ENCODE measurements at places on chromosomes 7 and 10.

GRCh38 chr7:73618538-73618937, 5.8 kb downstream of the MLXIPL start:
- DNase-seq, result no peak

GRCh38 chr7:4819560-4820404, 42.0 kb downstream of the PAPOLB start:
- DNase-seq, result no peak

DNA sequence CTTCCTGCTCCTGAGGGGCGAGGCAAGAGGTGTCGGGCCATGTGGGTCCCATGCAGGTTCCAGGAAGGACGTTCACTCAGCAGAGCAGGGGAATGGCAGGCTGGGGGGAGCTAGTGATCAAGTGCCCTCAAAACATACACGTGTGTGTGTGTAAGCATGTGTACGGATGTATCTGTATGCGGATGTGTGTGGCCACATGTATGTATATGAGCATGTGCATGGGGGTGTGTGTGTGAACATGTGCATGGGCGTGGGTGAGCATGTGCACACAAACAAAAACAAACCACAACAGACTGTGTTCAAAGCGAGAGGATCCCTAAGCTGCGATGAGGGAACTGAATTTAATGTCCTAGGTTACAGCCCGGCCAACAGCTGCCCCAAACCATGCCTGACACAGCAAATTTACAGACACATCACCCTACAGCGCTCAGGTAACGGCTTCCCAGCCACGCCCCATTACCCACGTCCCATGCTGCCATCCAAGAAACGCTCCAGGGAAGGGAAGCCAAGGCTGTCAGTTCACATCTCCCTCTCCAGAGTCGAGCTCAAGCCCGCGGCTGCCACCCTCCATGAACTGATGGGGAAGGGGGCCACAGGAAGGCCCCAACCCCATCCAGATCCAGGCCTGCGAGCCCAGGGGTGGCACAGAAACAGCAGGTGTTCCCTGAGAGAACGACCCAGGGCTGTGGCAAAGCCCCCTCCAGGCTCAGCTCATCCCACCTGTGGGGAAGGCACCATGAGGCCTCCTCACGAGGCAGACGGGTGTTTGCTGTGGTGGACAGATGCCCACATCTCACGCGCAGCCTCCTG, 56.6 kb downstream of the PTPRN2 start:
- DNase-seq, result no peak

DNA sequence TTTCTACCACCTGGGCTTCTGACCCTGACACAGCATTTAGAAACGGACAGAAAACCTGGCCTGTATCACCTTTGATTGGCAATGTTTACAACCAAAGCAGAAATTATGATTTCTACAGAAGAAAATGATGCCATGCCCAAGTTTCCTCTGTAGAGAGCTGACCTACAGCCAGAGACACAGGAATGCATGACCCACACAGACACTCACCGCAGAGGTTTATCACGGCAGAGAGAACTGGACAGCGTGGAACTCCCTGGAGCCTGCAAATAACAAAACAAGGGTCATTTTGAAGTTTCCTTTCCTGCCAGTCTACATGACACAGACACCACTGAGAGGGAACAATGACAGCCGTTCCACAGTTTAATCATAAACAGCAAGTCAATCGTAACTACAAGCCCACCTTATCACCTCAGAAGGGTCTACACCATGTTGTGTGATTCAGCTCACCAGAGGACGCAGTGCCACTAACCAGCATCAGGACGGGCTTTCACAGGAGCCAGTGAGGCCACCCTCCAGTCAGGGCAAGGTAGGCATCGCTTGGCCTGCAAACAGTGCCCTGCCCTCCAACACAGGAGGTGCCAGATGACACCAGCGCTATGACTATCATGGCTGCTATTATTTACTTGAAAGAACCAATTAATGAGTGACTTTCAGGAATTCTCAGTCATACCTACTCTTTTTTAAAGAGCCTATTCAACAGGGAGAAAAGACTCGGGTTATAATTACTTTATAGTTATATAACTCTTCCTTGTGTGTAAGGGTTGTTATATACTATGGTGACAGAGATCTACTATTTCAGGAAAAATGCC, 139.9 kb downstream of the TNS3 start:
- no peak for DNase-seq

GRCh38 chr10:88113232-88113631, 249.8 kb downstream of the PTEN start:
- DNase-seq, result no peak

DNA sequence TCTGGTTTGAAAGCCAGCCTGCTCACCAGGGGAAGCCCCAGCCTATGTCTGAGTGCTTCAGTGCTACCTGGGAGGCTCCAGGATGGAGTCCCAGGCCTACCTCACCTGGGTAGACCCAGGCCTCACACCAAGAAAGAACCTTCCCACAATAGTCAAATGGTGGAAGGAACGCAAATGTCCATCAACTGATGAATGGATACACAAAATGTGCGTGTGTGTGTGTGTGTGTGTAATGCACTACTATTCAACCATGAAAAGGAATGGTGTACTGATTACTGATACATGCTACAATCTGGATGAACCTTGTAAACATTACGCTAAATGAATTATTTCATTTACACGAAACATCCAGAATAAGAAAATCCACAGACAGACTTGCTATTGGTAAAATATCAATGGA, 15.2 kb upstream of the ADRB1 start:
- no peak for DNase-seq

GRCh38 chr7:117767951-117768350, 105.3 kb downstream of the CTTNBP2 start:
- no peak for DNase-seq

DNA sequence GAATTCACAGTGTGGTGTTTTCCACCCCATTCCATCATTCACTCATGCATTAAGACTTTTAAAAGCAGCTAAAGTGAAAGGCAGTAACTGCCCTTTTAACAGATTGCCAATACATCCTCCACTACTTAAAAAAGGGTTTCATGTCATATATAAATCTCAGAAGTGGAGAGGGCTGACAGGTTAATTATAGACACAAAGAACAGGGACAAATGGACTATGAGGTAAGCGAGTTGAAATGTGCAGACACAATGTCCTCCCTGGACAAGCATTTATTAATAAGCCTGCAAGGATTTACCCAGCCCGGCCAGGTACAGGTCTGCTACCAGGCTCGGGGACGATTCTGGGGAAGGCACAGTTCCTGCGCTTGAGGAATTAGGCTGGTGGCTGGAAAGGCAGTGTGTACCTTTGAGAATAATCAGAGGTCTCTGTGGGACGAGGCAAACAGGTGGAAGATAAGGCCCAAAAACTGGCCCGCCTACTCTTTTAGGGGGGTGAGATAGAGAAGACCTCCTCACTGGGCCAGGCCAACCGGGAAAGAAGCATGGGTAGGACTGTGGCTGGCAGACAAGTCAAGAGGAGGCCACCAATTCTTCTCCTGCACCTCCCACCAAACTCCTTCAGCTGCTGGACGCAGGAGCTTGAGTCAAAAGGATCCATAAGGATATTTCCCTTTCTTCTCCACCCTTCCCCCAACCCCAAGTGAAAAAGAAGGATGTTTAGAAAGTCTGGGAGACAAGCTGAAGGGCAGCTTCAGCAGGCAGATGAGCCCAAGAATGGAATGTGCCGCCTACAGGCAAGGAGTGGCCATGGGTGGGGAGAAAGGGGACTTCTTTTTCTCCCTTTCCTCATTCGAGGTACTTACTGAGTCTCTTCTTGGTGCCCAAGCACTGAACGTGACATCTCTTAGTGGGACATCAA, 1.5 kb downstream of the PDLIM1 start:
- no peak for DNase-seq

DNA sequence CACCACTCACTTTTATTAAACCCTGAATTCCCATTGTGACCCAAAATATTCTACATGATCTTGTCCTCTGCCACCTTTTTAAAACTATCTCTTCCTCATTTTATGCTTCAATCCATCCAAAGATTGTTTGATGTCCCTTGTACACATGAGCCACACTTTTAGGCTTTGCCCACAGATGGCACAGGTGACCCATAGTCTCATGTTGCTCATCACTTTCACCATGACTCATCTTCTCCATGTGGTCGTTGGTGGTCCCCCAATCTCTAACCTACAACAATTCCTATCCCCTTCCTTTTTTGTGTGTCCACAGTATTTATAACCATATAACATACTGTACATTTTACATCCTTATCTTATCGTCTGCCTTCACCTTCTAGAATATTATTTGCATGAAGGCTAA, 271.5 kb upstream of the ZWINT start:
- DNase-seq, result no peak

DNA sequence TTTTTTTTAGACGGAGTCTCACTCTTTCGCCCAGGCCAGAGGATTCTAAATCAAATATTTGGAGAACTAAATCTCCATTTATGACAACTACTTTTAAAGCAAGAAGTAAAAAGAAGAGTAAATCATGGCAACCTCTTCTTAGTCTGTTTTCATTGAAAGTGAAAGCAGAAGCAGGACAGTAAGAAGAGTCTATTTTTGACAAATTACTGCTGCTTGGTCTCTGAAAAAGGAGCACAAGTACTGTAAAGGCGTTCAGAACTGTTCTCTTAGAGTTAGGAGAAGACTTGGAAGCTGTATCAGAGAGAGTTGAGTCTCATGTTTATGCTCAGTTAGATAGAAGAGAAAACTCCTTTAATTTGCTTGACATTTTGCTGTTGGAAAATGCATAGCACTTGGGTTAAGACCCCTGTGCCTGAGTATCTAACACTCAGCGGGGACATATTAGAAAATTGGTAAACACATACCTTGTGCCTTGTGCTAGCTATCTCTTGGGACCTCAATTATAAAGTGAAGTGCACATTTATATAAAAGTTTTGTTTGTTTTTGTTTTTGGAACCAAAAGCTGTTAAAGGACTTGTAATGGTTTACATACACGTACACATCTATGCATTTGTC, 433.0 kb downstream of the ANKRD7 start:
- no peak for DNase-seq

DNA sequence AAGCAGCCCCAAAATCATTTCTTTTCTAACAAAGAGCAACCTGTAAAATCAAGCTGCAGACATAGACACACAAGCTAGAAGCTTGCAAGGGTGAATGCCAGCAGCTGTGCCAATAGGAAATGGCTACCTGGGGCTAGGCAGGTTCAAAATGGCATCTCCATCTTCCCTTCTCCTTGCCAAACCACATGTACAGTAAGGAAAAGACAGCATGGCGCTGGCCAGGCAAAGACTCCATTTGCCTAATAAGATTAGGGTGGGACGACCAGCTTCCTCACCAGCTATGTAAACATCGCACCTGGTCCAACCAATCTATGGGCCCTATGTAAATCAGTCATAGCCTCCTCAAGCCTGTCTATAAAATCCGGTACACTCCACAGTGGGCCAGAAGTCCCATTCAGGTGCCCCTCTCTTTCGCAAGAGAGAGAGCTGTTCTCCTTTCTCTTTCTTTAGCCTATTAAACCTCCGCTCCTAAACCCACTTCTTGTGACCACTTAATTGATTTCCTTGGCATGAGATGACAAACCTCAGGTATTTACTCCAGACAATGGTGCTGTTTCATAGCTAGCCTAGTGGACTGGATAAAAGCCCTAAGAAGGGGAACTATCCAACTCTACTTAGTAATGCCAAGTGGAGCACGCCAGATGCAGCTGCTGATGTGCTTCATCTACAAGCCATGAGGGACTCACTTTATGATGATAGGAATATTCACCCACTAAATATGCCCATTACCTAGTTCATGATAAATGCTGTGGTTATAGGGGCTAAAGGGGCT, 44.1 kb downstream of the HTR7 start:
- DNase-seq, result no peak

DNA sequence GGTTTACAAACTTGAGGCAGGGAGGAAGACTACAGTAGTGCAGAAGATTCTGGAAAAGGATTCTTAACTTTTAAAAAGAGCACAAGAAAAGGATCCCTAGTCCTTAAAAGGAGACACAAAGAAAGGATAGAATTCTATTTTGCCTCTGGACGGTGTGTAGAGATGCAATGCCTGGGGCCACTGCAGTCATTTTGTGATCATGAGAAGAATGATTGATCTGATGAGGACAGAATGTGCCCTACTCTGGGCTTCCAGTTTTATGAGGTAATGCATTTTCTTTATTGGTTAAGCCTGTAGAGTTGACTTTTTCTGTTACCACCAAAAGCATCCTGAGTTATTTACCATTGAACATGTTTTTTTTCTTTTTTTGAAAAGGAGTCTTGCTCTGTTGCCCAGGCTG, 28.3 kb upstream of the UCMA start:
- no peak for DNase-seq

- DNase-seq, result no peak
Observed at GRCh38 chr10:124025660-124026588, 67.5 kb downstream of the CHST15 start.

DNA sequence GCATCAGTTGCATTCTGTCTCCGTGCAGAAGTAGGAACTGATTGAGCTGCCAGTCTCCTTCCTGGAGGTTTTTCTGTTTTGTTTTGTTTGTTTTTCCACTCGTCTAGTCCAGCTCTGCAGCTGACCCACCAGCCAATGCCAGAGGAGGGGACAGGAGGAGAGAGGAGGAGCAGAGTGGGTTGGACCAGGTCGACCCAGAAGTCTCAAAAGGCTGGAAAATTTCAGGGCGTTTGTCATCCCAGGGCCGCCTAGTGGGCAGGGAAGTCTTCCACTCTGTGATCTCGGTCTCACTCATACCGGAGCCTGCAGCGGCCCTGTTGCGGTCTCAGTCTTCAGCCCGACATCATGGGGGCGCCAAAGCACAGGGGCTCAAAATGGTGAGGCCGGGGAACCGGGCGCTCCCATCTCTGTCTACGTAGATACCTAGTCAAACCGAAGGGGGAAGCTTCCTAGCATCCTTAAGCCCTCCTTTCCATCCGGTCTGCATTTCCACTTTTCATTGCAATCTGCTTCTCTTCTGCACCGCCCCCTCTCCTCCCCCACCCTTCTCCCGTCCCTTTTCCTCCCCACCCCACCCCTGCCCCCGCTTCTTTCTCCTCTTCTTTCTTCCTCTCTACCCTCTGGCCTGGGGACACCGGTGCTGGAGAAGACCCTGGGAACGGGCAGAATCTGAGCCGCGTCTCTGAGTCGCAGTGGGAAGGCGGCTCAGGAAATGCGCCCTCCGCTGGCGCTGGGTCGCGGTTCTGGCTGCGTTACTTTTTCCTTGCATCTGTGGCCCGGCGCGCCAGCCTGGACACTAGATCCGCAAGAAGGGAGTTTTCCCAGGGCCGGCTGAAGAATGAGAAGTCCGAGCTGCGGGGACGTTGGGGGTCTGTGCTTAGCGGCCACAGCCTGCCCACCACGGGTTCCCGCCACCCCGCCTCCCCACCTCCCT, 16.2 kb upstream of the PAX2 start:
- DNase-seq, result no peak

DNA sequence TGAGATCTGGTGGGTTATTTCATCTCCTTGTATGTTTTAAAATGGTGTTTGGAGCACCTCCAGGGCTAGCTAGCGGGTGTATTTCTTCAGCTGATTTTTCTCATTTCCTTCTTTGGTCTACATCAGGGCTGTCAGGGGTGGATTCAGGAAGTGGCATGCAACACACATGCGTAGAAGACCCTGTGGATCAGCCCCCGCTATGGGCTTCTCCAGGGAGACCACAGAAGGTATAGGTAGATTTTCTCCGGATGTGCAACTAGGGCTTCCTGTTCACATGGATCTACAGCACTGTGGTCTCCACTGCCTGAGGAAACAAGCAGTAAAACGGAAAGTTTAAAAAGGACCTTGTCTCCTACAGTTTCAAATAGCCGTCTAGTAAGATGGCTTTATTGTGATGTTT, 10.4 kb downstream of the NUB1 start:
- peak; percentile 33 for DNase-seq

Measured in activated CD8-positive, alpha-beta memory T cell treated with anti-CD3 and anti-CD28 coated beads for 48 hours (primary cell).